ENCODE measurements at places on chromosomes 5 and 9.

DNA sequence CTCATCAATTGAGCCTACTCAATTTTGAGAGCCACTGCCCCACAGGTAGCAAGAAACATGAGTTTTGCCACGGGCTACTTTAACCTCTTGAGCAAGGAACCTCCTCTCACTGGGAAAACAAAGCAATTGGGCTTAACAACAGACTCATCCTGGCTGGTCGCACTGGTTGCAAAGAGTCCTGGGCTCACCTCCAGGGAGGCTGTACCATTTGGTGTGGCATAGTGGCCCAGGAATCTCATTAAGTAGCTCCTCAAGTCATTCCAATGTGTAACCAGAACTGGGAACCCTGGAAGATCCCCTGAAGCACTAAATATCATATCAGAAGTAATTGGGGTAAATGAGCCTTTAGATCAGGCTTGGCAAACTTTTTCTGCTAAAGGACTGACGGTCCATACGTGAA lies 78.5 kb downstream of the MYO10 start:
- DNase-seq = no peak

GRCh38 chr9:92737611-92738299 lies 26.9 kb downstream of the BICD2 start:
- no peak for DNase-seq

GRCh38 chr9:673264-673965 lies 168.1 kb upstream of the DMRT1 start:
- no peak for DNase-seq

- DNase-seq = no peak
Measured at GRCh38 chr5:122919969-122920368, 74.6 kb downstream of the SNX24 start.

DNA sequence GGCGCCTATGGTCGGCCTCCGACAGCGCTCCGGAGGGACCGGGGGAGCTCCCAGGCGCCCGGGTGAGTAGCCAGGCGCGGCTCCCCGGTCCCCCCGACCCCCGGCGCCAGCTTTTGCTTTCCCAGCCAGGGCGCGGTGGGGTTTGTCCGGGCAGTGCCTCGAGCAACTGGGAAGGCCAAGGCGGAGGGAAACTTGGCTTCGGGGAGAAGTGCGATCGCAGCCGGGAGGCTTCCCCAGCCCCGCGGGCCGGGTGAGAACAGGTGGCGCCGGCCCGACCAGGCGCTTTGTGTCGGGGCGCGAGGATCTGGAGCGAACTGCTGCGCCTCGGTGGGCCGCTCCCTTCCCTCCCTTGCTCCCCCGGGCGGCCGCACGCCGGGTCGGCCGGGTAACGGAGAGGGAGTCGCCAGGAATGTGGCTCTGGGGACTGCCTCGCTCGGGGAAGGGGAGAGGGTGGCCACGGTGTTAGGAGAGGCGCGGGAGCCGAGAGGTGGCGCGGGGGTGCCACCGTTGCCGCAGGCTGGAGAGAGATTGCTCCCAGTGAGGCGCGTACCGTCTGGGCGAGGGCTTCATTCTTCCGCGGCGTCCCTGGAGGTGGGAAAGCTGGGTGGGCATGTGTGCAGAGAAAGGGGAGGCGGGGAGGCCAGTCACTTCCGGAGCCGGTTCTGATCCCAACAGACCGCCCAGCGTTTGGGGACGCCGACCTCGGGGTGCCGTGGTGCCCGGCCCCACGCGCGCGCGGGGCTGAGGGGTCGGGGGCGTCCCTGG lies 561 bp downstream of the DAPK1 start:
- no peak for DNase-seq

DNA sequence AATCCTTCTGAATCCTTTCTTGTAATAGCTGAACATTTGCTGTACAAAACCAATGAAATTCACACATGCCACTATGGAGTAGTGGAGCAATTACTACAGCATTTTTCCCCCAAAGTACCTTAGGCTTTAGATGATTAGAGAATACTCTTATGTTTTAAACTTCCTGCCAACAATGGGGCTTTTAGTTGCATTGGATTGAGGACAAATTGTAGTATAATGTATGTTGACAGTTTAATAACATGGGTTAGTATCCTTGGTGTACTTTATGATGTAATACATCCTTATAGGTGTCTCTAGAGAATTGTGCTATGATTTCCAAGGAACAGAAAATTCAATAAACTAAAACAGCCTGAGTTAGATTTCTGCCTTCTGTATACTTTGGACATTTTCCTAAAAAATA lies 422.7 kb upstream of the GRAMD2B start:
- DNase-seq = no peak

DNA sequence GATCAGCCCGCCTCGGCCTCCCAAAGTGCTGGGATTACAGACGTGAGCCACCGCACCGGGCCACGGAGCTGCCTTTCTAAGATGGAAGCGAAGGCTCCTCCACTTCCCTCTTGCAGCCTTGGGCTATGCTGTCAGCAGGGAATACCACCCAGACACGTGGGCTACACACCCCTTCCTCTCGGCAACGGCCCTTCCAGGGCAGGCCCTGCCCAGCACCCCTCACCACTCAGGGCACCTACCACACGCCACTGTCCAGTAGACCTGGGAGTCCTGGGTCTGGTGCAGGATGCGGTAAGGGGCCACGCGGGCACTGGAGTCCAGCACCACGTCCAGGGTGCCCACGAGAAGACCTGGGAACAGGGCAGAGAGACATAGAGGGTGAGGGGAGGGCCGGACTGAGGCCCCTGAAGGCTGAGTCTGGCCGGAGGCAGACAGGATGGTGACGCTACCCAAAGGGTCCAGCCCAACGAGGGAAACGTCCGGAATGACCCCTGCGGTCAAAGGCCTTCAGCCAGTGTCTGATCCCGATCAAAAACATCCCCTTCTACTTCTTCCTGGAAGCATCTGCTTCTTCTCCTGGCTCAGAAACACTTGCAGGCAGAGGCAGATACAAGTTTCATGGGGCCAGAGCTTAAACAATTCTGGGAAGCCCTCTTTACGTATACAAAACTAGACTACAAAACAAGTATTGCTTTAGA lies 3.1 kb downstream of the TBC1D9B start:
- DNase-seq = no peak

DNA sequence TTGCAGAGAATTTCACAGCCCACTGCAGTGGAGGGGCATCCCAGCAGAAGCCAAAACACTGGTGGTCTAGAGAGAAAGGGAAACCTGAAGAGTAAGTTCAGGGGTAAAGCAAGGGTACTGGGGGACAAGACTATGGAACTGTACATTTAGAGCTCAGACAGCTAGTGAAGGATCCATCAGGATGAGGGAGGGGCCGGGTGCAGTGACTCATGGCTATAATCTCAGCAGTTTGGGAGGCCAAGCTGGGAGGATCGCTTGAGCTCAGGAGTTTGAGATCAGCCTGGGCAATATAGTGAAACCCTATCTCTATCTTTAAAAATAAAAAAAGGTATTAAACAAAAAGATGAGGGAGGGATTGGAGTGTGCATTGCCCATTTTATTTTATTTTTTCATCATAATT lies 7.8 kb upstream of the ANKH start:
- DNase-seq = no peak

DNA sequence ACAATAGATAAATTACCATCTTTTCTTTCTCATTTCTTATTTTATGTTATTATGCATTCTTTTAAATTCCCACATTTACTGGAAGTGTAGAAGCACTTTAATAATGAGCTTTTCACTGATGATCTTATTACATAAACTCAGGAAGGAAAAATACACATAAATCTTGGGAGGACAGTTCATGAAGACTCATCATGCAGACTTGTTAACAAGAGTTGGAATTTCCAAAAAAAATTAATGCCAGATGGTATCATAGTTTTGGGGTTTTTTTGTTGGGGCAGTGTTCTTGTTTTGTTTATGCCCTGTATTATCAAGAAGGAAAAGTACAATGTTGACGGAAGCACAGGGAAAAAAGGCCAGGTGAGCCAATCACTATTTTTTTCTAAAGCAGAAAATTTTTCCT lies 35.1 kb downstream of the CEMIP2 start:
- no peak for DNase-seq

- no peak for DNase-seq
Measured at GRCh38 chr9:134593286-134594077, 48.1 kb upstream of the COL5A1 start.

- DNase-seq = no peak
Measured at GRCh38 chr5:142239394-142240159, 85.2 kb downstream of the SPRY4 start.

- DNase-seq = peak; percentile 19
Measured at GRCh38 chr5:98770209-98770910, 3.1 kb upstream of the RGMB start.

DNA sequence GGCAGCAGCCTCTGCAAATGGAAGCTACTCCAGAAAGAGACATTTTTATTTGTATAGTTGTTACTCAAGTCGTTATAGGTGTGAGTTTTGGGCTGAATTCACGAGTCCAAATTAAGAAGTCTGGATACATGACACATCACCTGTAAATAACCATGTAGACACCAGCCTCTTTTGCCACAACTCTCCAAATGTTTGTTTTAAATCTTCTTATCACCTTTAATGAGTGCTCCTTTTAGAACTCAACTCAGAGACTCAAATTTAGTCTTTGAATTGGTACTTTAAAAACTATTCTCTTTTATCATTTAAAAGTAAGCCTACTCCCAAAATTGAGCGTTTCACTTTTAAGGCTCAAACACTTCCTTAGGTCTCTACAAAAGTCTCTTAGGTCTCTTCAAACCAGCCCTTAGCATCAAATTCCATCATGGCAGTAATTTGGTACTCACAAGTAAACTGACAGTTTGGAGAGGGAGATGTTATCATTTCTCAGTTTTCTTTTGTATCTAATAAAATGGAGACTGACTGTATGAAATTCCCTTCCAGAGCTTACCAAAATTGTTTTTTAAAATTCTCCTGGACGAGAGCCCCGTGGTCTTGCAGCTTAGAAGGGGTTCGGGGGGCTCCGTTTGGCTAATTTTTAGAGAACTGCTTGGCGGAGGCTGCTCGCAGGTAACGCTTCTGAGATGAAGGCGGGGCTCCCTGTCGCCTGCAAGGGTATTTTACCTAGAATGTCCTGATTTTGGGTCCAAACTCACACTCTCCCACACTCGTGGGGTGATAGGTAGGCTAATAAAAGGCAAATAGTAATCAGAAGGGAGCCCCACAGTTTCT lies 194.6 kb downstream of the MEF2C start:
- no peak for DNase-seq

DNA sequence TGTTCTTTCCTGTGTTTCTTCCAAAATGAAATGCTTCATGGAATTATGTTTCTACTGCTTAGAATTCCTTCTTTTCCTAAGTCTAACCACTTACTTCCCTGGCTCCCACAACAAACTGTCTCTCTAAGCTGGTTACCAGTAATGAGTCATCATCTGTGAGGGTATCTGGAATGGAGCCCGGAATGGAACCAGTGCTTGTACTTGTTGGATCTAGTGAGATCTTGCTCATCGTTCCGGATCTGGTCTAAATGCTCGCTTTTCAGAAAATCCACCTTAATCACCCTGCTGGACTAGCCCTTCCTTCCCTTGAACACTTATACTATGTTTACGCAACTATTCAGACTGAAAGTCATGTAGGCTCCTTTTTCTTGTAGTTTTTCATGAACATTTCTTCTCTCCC lies 184.8 kb downstream of the PBX3 start:
- no peak for DNase-seq

DNA sequence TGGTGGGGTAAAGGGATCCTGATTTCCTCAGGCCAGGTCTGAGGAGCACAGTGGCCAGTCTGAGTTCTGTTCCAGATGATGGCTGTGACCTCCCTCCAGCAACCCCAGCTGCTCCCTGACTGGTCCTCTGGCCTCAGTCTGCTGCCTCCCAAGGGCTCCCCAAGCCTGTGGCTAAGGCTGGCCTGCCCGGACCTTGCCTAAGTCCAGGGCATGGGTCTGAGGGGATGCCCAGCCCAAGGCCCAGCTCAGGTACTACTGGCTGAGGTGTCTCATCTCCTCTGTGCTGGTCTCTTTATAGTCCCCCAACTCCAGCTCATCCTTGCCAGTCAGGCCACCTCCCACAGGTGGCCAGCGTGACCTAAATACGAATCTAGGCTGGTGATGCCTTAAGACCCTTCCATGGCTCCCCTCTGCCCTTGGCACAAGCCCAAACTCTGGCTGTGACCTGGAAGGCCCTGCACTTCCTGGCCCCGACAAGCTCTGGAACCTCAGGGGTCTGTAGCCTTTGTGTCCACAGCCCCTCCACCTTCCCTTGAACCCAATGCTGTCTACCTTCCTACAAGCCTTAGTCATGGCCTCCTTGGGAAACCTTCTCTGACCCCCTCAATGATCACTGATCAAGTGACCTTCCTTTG lies 9.8 kb downstream of the KIF12 start:
- no peak for DNase-seq

- no peak for DNase-seq
Measured at GRCh38 chr5:6596388-6596787, 36.5 kb downstream of the NSUN2 start.

DNA sequence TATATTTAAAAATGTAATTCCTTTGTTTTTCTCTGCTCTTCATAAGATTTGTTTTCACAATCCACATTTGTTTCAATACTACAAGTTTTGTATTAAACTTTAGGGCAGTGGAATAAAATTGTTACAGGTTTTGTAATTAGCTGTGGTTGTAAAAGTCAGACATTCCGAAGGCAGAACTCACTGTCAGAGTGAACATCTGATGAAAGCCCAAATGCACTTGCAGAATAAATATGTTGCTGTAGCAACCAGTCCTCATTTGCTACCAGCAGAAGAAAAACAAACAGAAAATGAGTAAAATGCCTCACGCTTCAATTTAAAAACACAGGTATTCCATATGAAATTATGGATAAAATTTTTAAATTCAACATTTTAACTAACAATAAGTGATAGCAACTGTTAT lies 740.1 kb upstream of the FAM174A start:
- no peak for DNase-seq

- DNase-seq = no peak
Measured at GRCh38 chr5:2143646-2144353, 261.1 kb upstream of the IRX4 start.

GRCh38 chr5:9626955-9627354 lies 3.2 kb downstream of the TAS2R1 start:
- DNase-seq = no peak

- no peak for DNase-seq
Measured at GRCh38 chr9:111056538-111056937, 18.3 kb upstream of the LPAR1 start.

GRCh38 chr9:115385383-115386122 lies 267.6 kb upstream of the TNC start:
- no peak for DNase-seq

DNA sequence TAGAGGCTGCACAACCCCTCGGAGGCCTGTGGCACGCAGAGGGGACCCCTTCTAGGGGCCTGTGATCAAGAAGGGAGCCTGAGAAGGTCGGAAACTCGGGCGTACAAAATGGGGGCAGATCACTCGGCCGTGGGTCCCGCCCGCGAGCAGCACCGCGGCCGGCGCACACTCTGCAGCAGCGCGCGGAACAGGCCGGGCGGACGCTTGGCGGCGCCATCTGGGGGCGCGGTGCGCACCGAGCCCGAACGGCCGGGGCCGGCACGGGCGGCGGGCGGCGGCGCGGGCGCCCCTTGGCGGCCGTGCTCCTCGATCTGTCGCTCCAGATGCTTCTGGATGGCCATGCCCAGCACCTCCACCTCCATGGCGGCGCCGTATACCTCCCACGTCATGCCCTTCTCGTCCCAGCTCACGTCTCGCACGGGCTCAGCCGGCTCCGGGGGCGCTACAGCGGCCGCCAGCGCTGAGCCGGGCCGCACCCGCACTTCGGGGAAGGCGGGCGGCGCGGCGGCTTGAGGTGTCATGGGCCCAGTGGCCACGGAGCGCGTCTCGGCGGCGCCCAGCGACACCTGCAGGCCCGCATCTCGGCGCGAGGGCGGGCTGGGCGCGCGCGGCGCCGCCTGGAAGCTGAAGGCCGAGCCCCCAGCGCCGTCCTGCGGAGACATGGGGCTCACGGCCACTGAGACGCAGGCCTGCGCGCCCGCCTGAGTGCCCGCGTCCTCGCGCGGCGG lies 13.1 kb downstream of the GPRIN1 start:
- DNase-seq = no peak

GRCh38 chr5:50623666-50624065 lies 42.8 kb upstream of the PARP8 start:
- no peak for DNase-seq
